B cell (primary cell): ENCODE measurements at places on chromosomes 1 and 21.

GRCh38 chr1:107593501-107594209, 371.3 kb downstream of the VAV3 start:
- no peak for DNase-seq

GRCh38 chr1:209835782-209836298, 8.1 kb downstream of the UTP25 start:
- DNase-seq: no peak

- no peak for DNase-seq
Observed at GRCh38 chr21:25700741-25701140, 34.0 kb downstream of the ATP5PF start.

DNA sequence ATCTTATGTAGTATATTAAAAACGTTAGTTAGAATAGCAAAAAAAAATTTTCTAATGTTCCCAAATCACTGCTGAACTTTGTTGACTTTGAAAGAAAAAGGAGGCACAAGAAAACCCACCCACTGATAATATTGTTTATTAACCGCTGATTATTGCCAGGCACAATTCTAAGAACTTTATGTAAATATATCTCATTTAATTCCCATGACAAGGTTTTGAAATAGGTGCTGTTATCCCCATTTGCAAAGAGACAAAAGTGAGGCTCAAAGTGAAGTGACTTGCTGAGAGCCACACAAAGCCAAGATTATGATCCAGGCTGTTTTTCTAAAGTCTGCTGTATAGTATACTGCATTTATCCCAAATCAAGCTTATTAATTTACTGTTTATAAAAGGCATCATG, 56.4 kb downstream of the SASS6 start:
- no peak for DNase-seq

DNA sequence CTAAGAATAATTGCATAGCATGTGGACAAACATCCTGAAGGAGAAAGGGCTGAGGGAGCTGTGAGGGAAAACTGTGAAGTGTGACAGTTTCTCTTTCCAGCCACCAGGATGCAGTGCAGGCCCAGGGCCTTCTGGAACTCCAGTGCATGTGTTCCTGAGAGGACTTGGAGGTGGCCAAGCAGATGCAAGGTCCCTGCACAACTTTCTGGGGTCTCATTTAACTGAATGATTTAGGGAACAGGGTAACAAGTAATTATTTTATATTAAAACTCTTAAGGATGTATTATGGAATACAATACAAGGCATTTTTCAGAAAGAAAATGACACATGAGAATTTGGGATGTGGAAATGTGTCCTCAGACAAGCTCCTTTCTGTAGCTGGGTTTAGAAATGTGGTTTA, 61.2 kb upstream of the MCOLN3 start:
- DNase-seq: peak; percentile 12

DNA sequence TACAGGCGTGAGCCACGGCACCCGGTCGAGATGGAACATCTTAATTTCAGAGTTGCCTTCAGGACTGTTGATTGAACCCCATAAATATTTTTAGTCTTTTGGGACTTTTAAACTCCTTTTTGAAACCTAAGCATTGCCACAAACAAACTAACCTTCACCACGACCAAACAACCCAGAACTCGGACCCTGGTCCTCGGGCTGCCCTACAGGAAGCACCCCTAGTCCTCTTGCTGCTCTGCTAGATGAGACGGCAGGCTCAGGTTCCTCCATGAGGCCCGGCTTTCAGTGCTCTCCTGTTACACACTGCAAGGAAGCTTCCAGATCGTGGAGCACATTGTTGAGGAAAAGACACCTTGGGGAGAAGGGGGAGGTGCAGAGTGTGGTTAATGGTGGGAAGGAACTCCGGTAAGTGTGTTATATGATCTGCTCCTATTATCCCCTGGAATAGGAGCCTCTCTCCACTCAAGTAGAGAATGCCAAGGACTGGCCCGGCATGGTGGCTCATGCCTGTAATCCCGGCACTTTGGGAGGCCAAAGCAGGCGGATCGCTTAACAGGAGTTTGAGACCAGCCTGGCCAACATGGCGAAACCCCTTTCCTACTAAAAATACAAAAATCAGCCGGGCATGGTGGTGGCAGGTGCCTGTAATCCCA, 5.7 kb downstream of the EPHX1 start:
- DNase-seq: no peak

DNA sequence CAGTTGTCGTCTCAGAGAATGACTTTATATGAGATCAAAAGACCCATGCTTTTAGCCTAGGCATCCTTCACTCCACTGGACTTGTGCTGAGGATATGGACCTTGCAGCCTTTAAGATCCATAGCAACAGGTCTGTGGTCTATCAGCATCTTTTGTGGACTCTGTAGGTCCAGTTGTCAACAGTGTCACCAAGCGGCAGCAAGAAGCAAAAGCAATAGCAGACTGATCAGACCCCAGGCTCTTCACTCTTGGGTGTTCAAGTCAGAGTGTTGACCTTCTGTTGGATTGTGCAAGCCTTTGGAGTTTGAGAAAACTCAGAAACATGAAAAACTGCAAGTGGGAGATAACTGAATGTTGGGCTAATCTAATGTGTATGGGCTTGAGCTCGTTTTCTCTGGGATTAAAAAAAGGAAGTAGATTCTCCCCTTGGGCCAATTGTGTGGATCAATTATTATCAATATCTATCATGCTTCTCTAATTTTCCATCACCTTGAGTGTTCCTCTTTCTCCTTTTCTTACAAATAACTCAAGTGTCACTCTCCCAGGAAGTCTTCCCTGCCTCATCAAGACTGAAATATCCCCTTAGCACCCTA, 144.2 kb downstream of the LYPLAL1 start:
- peak; percentile 8 for DNase-seq

- no peak for DNase-seq
Observed at GRCh38 chr1:98405581-98406074, 255.9 kb upstream of the SNX7 start.

DNA sequence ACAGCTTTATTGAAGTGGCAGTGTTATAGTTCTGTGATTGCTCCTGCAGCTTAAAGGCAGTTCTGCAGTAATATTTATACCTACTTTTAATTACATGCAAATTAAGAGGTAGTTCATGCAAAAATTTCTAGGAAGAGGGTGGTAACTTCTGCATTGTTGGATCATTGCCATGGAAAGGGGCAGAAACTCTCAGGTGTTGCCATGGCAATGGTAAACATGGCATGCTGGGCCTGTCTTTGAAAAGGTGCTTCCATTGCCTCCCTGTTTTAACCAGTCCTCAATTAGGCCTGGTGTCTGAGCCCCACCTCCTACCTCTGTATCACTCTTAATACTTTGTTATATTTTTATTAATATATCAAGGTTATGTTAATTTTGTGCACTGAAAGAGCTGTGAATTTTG, 104.7 kb downstream of the DISC1 start:
- DNase-seq: no peak

DNA sequence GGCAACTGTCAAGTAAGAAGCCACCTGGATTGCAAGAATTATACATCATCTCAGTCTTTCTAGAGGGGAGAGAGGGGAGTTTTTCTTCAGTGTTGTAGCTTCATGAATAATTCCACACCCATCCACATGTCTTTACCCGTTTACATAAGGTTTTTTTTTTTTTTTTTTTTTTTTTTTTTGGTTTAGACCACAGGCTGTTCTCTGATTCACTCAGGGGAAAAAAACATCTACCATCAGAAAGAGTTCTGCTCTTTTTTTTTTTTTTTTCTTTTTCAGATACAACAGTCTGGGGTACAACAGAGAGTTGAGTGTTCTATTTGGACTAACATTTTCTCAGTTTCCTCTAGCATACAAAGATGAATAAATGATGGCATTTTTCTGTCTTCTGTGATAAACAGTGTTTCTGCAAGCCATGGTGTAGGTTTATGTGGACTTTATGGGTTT, 4.9 kb upstream of the KIF14 start:
- DNase-seq: no peak

DNA sequence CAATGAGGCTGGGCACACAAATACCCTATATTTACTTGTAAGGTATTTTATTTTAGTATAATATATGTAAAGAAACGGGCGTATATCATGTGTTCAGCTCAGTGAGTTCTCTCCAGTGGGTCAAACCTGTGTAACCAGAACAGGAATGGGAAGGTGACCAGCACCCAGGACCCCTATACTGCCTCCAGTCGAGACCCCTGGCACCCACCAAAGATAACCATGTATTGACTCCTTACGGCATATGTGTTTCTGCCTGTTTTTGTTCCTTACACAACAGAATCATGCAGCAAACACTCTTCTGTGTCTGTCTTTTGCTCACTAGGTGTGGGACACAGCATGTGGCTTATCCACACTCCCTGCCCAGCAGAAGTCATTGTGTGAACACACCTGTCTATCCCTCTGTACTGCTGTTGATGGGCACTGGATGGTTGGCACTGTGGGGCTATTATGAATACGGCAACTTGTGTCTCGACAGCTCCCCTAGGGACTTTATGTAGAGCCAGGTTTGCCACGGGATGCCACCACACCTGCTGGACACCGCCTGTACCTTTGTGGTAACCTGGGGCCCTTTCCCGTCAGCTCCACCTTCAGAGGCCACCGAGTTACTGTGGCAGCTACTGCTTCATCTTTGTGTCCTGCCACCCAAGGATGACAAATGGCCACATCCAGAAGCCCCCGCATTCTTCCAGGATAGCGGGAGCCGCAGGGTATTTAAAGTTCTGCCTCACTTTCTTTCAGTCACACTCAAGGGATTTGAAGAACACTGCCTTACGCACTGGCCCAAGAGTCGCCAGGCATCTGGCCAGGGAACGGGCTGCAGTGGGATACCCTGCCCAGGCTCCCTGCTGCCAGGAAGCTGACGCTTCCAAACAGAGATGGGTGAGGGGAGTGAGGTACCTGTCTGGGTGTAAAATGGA, 23.5 kb upstream of the C2CD2 start:
- no peak for DNase-seq

GRCh38 chr1:198494658-198495103, 45.8 kb downstream of the ATP6V1G3 start:
- DNase-seq: no peak

GRCh38 chr21:36694031-36694515, 4.8 kb upstream of the SIM2 start:
- peak; percentile 10 for DNase-seq

DNA sequence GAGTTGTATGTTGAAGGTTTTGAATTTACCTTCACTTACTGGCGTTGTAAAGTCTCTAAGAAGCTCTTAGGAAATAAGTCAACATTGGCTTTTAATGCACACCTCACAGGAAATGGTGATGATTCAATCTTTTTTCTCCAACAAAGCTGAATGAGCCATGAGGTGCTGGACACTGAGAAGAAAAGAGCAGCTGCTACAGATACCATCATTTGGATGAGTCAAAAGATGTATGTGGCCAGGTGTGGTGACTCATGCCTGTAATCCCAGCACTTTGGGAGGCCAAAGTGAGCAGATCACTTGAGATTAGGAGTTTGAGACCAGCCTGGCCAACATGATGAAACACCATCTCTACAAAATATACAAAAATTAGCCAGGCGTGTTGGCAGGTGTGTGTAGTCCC, 3.3 kb upstream of the IL23R start:
- DNase-seq: no peak

GRCh38 chr1:82373710-82374109, 573.0 kb downstream of the ADGRL2 start:
- DNase-seq: no peak

GRCh38 chr21:16037421-16037955, 307.7 kb downstream of the USP25 start:
- DNase-seq: no peak

DNA sequence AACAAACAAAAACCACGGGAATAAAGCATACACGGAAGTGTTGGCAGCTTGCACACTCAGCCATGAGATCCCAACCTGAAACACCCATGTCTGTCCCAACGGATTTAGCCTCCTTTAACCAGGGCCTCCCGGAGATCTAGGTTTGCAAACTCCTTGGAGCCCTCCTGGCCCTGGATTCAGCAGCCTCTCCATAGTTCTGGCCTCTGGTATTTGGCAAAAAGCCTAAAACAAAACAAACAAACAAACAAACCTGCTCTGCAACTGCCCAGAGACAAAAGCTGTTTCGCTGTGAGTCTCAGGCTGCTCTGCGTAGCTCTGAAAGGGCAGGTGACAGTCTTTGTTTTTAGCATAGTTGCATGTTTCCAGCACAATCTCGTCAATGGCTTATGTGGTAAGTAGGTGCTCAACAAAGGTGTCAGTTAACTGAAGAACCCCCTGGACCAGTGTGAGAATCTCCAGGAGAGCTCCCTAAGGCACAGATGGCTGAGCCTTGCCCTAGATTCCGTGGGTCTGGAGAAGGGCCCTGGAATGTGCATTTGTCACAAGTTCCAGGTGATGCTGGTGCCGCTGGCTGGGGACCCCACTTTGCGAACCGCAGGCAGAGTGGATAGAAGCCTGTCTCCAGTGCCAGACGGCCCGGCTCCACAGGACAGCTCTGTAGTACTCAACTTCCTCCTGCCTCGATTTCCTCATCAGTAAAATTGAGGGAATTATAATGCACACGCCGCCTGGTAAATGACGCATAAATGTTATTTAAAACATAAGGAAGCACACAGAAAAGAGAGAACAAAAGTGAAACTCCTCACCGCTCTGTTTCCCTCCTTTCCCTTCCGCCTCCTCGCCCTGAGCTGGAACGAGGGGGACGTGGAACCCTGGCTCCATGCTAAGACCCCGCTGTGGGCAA, 86.2 kb downstream of the RIPK4 start:
- no peak for DNase-seq

GRCh38 chr1:24468685-24469316, 33.8 kb upstream of the RCAN3 start:
- no peak for DNase-seq

DNA sequence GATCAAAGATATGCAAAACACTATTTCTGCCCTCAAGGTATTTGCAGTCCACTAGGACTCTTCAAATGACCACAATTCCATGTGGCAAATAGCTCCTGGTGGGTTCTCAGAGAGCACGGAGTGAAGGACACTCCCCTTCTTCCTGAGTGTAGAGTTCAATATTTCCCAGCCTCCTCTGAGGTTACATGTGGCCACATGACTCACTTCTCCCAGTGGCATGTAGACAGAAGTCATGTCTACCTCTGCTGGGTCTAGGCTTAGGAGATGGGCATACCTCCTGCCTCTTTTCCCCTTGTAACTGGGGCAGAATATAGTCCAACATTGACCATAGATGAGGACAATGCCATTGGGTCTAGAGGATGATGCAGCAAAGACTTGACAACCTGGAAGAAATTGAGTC, 191.4 kb downstream of the MIS18A start:
- no peak for DNase-seq

- no peak for DNase-seq
Observed at GRCh38 chr21:34956416-34957316, 92.4 kb downstream of the RUNX1 start.
